ENCODE measurements at places on chromosomes 2 and 18.
A peak's percentile ranks its signal among the peaks of the same experiment; 100 is the strongest.

GRCh38 chr2:7881466-7881865, 800.4 kb upstream of the ID2 start:
- no peak for ATAC-seq

GRCh38 chr2:25076749-25077148, 34.9 kb downstream of the EFR3B start:
- peak; percentile 39 for ATAC-seq

- ATAC-seq = no peak
Measured at GRCh38 chr18:24306201-24306600, 91.4 kb downstream of the OSBPL1A start.

DNA sequence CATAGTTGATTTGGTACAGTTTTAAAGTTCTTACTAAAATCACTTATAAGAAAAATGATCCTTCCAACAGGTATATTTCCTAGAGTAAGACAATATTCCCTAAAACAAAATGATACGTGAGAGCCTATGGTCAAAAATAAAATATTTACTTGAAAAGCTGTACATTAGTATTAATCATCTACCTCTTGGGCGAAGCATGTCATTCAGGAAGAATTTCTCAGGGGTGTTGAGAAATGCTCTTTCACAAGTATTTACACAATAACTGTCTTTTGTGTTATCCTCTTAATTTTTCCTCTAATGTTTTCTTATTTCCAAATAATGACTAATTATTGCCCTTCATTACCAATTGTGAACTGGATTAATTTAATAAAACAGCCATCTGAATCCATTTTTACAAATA, 466.3 kb downstream of the SATB2 start:
- no peak for ATAC-seq

- no peak for ATAC-seq
Measured at GRCh38 chr18:63315876-63316275, 3.7 kb downstream of the BCL2 start.

DNA sequence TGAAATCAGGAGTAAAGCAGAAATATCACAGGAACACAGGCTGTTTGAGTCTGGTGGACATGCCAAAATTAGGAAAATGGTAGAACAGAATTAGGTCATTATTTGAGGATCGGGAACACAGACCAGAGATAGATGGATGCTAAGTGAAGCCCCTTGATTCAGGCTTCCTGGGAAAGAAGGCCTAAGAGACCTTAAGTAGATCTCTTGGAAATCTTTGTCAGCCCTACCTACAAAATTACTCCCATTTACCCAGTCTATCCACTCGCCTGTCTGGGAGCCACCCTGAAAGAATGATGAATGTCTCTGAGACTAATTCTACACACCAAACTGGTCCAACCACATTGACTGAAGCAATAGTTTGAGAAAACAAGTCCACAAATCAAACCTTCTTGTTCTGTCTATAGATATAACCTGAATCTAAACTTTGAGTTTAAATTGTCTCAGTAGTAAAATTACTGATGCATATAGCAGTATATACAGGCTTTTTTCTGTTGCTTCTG, 36.6 kb upstream of the TANK start:
- no peak for ATAC-seq

DNA sequence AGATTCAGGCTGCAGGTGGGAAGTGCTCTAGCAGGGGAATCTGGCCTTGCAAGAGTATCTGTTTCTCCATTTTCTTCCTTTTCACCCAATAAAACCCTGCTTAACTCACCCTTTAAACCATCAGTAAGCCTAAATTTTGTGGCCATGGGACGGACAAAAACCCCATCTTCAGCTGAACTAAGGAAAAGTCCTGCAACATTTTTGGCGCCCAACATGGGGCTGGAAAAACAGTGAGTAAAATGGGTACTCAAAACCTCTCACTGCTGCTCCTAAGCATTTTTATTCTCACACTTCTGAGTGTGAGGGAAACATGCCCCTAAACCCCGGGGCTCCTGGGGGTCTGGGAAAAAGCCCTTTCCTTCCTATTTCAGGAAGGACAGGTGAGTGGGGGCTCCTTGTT, 414.3 kb downstream of the ZNF804A start:
- no peak for ATAC-seq

DNA sequence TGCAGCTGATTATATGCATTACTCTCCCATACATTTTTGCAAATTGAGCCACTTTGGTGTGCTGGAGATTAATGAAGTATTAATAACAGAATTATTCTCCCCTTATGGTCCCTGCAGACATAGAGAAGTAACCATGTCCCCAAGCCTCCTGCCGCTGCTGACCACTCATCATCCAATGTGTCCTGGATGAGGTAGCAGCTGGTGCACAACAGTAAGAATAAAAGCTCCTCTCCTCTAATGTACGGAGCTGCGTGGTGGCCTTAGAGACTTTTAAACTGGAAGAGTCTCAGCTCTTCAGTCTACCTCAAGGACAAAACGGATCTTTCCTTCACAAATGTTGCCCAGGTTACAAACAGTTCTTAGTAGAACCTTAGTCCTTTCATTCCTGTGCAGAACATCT, 37.7 kb downstream of the TPO start:
- peak; percentile 98 for ATAC-seq

GRCh38 chr18:79916546-79917168, 34.8 kb downstream of the SLC66A2 start:
- ATAC-seq = no peak

DNA sequence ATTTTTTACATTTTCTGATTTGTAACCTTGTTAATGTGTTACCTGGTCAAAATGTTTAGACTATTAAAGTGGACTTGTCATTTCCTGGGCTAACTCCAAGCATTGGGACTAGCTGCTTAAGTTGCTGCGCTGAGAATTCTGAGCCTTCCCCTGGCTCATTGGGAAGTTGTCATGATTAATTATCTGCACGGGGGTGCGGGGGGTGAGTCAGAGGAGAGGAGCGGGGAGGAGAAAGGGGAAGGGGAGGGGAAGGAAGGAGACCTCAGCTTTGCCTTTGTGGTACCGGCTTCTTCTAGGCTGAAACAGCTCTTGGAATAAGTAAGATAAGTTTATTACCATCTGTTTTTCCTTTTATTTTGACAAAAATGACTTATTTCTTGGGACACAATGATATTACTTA, 52.9 kb upstream of the APCDD1 start:
- ATAC-seq = peak; percentile 30

DNA sequence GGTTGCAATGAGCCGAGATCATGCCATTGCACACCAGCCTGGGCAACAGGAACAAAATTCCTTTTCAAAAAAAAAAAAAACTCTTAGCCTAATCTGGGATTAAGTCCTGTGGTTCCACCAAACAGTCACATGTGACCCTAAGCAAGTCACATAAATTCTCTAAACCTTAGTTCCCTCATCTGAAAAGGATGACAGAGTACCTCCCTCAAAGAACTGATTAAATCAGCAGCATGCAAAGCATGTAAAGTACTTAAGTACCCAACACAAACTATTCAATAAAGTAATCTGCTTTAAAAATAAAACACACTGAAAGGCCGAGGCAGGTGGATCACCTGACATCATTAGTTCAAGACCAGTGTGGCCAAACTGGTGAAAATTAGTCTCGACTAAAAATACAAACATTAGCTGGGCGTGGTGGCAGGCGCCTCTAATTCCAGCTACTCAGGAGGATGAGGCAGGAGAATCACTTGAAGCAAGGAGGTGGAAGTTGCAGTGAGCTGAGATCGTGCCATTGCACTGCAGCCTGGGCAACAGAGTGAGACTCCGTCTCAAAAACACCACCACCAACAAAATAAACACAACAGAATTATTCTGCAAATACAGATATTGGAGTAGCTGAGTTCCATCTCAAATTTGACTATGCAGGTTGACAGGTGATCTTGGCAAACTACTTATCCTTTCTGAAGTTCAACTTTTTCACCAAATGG, 7.0 kb downstream of the USP34 start:
- ATAC-seq = no peak

GRCh38 chr2:84924173-84925106, 19.0 kb downstream of the TMSB10 start:
- ATAC-seq = no peak

DNA sequence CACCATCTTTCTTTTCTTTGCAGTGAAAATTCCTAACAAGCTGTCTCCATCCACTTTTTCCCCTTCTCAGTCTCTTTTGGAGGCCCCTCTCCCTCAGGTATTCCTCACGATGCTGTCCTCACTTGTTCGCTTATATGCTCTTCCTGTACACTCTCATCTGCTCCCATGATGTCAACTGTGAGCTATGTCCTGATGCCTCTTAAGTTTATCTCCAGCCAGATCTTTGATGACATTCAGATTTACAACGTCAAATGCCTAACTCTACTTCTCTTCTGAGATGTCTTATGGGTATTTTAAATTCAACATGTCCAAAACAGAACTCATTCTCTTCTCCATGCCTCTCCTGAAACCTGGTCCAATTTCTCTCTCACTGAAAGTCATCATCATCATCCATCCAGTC, 55.1 kb upstream of the SERTAD2 start:
- ATAC-seq = no peak

DNA sequence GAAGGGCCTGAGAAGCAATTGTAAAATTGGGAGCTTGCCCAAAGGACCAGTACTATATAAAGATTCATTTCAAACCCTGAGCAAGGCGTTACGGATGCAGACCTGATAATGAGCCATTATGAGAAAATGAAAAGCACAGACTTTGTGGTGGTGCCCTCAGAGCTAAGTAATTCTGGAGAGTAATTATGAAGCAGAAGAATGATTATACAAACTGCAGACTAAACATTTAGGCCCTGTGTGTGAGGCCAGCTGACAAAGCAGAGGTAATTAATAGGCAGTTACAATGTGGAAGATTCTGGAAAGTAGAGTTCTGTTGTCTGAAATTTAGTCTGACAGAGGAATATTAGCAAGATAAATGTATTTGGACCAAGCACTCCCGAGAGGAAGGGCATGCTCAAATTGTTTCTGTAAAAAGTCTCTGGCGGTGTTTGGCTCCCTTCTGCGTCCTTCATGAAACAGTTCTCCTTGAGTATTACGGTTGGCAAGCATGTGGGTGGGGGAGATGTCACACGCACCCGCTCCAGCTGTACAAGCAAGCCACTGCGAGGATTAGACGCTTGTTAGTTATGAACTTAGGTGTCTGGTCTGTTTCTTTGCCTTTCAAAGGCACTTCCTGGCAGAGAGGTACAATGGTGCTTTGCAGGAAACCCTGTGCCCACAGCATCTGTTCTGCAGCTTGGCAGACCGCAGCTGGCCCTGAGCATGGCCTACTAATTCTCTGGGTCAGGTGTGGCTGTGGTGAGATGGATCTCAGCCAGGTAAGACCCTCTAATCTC, 45.5 kb downstream of the CDC42EP3 start:
- peak; percentile 28 for ATAC-seq

GRCh38 chr2:231693956-231694355, 14.4 kb upstream of the PTMA start:
- no peak for ATAC-seq

- ATAC-seq = no peak
Measured at GRCh38 chr18:49070552-49070951, 119.8 kb upstream of the SMAD7 start.

DNA sequence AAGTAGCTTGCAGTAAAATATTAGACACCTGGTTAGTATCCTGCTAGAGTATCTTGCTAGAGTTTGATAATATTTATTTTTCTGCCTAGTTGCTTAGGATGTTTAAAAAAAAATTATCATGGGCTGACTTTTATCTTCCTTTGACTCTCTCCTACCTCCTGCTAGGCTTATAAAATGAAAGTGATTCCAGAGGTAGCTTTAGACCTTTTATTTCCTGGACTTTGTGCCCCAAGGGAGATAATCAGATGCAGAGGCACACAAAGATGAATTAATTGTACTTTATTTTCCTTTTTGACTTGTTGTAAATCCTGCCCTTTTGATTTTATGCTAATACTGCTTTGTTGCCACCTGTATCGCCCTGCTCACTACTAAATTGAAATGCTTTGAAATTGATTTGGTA, 130.7 kb downstream of the WDSUB1 start:
- no peak for ATAC-seq

- ATAC-seq = peak; percentile 90
Measured at GRCh38 chr2:181673173-181673572, 7.1 kb downstream of the NEUROD1 start.

- no peak for ATAC-seq
Measured at GRCh38 chr2:119638246-119638645, 40.8 kb upstream of the TMEM177 start.

DNA sequence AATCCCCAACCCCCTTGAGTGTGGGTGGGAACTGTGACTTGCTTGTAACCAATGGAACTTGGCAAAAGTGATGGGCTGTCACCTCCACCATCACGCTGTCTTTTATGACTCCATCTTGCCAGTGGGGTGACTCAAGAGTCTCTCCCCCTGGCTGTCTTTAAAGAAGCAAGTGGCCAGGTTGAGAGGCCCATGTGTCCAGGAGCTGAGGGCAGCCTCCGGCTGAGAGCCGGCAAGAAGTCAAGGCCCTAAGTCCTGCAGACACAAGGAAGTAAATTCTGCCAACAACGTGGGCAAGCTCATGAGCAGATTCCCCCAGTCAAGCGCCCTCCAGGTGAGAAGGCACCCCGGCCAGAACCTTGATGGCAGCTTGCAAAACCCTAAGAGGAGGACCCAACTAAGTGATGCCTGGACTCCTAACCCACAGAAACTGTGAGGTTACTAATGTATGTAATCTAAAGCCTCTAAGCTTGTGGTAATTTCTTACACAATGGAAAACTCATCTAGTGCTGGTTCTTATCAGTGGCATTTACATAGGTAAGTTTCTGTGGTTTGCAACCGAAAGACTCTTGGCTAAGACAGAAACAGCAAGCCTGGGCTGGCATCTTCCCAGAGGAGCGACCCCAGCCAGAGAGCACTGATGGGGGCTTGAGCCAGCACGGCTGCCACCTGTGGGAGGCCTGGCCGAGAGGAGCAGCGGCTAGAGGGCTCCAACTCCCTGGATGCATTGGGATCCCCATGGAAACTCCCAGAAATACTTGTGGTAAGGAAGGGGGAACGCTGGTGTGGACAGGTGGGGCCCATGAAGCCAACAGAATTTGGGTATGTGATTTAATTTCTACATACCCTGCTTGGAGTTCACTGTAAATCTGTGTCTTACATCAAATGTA, 49.3 kb downstream of the CIB4 start:
- no peak for ATAC-seq

DNA sequence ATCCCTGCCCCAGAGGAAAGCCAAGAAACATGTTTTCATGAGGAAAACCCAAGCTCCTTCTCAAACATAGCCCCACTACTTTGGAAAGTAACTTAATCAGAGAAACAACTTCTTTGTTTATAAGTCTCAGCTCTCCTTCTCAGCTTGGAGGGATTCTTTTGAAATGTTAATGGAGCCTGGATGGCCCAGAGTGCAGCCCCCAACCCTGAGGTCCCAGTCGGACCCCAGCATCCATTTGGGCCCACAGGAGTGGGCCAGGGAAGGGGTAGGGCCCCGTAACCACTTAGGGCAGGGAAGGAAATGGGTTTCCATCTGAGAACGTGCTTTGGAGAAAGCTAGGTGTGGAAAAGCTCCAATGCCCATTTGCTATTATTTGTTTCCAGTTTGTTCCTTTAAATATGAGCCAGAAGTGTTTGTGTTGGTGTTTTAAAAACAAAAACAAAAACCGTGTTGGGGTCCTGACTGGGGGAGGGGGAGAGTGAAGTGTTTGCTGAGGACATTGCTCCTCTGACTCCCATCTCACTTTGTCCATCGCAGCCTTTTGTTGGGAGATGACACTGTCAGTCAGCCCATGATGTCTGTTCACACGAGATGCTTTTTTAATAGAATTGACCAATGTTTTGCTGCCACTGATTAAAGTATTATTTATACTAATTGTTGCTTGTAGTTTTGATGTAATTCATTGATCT, 1.6 kb upstream of the HOXD3 start:
- ATAC-seq = no peak

Data from motor neuron (in vitro differentiated cells).